ENCODE measurements at places on chromosomes 1 and 21.

- DNase-seq = no peak
These were observed 382.0 kb downstream of the NUF2 start for GRCh38 chr1:163703794-163704193.

DNA sequence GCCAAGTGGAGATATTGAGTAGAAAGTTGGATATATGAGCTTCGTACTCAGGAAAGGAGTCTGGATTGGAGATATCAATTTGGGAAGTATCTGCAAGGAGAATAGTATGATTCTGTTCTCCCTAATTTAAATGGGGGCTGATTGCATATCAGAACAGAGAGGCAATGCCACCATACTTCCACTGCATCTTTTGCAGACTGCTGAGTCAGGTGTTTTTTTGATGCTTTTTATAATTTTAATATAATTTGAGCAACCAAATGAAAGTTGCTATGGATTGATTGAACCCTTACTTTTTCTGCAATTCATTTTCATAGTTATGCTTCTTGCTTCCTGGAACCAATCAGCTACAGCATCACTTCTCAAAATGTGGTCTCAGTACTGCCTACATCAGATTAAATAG is 590.3 kb downstream of the USP25 start:
- no peak for DNase-seq

DNA sequence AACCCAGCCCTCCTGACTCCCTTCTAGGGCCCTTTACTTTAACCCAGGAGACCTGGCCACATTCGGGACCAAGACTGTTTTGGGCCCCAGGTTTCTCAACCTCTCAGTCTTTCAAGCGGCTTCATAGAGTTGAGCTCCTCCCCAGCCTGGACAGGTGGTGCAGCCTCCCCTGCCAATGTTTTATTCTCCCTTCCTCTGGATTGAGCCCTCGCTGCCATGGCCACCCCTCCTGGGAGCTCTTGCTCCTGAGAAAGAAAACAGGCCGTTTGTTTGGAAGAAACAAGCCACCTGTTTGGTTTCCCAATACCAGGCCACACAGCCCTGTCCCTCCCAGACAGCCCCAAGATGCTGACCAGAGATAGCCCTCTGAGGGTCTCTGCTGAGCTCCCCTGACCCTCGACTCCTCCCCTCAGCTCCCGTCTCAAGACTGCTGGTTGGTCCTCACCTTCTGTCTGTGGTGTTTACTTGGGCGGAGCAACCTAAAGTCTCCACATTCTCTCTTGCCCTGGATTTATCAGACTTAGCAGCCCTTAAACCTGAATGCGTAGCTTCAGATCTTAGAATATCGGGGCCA is 3.3 kb downstream of the TMEM51 start:
- DNase-seq = peak; percentile 51

DNA sequence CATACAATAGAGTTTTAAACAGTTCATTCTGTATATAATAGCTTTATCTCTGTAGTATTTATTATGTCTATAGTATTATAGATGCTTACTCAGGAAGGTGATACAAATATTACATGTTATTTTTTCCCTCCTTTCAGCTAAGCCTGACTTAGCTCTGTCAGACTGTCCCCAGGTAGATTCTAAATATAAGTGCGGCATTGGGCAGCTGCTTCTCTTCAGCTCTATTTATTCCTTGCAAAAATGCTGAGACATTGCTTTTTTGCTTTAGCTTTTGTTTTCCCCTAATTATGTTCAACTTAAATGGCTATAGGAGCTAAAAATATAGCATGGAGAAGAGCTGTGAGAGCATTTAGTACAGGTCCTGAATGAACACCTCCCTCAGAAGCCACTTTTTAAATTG is 203.2 kb upstream of the BEND5 start:
- DNase-seq = no peak

DNA sequence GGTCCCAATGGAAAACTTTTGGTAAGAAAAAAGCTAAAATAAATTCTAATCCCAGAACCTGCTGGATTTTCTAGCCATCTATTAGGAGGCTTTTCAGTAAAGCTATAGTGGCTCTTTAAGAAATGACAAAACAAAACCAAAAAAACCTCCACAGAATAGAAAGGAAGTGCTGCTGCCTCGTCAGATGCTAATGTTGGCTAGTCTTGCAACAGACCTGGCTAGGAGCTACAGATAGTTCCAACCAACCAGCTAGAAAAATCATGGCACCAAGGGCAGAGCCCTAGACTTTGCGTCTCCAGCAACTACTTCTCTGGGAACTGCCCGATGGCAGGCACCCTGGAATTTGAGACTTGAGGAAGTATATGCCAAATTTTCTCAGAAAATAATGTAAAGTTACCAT is 7.6 kb downstream of the CD101 start:
- no peak for DNase-seq

DNA sequence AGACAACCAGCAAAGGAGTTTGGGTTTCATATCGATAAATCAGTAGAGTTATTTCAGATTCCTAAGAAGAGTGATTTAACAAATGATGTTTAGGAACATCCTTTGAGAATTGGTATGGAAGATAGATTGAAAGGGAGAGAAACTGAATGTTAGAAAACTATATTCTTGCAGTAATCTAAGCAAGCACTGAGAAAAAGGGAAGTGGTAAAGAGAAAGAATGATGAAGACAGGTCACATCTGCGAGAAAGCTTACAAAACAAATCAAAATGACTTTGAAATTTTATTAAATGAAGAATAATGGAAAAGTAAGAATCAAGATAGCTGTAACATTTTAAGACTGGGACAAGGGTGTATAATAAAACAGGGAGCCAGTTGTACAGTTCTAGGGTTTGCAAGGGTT is 177.0 kb downstream of the HS2ST1 start:
- DNase-seq = no peak

- peak; percentile 91 for DNase-seq
These were observed 686 bp upstream of the ZNF281 start for GRCh38 chr1:200410566-200410878.

- no peak for DNase-seq
These were observed 774.8 kb upstream of the ADAMTS5 start for GRCh38 chr21:27741736-27742135.

- DNase-seq = no peak
These were observed 2.8 kb downstream of the SLC35D1 start for GRCh38 chr1:67051196-67051595.

DNA sequence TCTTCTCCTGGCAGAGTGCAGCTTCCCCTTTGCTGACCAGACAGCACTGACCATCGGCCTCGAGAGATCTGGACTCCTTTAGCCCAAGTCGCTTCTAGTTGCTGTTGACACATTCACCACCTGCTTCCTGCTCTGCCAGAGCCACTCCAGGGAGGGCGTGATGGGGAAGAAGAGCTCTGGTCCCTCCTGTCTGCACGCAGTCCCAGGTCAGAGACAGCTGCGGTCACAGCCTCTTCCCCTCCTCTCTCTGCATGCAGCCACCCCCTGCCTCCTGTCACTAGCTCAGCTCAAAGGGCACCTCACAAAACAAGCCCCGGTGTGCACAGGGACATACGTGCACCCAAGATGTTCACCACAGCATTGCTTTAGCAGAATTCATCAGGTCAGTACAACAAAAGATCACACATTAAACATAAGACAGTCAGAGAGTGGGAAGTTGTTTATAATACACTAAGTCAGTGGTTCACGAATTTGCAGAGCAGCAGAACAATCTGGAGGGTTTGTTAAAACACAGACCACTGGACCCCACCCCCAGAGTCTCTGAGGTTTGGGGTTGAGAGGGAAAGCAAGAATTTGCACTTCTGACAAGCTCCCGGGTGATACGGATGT is 132.9 kb downstream of the SYF2 start:
- no peak for DNase-seq

- no peak for DNase-seq
These were observed 26.1 kb downstream of the PADI6 start for GRCh38 chr1:17397910-17398695.

GRCh38 chr1:92483610-92484471 is 2.9 kb downstream of the GFI1 start:
- DNase-seq = peak; percentile 79

- DNase-seq = no peak
These were observed 14.2 kb upstream of the RGS4 start for GRCh38 chr1:163055005-163055404.

GRCh38 chr1:35223084-35223630 is 30.2 kb upstream of the SFPQ start:
- no peak for DNase-seq

- peak; percentile 11 for DNase-seq
These were observed 110.2 kb upstream of the APP start for GRCh38 chr21:26280775-26281174.

DNA sequence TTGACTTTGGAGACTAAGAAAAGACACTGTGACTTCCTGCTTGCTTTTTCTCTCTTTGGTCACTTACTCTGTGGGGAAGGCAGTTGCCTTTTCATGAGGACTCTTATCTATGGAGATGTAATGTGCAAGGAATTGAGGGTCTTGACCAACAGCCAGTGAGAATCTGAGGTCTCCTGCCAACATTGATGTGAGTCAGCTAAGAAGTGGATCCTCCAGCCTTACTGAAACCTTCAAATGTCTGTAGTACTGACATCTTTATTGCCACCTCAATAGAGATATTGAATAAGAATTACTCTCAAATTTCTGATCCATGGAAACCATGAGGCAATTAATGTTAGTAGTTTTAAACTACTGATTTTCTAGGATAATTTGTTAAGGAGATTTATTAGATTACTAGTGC is 598.4 kb downstream of the ADGRL2 start:
- no peak for DNase-seq

DNA sequence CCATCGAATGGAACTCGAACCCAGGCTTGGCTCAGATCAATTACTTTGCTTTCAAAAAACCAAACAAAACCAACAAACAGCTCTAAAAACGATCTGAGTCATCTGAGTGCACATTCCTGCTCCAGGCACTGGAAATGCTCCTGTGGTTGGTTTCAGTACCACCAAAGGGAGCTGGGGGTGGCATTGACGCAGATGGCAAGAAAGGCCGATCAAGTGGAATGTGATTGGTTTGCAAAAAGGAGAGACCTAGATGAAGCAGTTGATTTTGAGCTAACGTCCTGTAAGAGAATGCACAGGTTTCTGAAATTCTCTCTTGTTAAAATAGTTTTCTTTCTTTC is 39.5 kb downstream of the PIK3CD start:
- DNase-seq = no peak

DNA sequence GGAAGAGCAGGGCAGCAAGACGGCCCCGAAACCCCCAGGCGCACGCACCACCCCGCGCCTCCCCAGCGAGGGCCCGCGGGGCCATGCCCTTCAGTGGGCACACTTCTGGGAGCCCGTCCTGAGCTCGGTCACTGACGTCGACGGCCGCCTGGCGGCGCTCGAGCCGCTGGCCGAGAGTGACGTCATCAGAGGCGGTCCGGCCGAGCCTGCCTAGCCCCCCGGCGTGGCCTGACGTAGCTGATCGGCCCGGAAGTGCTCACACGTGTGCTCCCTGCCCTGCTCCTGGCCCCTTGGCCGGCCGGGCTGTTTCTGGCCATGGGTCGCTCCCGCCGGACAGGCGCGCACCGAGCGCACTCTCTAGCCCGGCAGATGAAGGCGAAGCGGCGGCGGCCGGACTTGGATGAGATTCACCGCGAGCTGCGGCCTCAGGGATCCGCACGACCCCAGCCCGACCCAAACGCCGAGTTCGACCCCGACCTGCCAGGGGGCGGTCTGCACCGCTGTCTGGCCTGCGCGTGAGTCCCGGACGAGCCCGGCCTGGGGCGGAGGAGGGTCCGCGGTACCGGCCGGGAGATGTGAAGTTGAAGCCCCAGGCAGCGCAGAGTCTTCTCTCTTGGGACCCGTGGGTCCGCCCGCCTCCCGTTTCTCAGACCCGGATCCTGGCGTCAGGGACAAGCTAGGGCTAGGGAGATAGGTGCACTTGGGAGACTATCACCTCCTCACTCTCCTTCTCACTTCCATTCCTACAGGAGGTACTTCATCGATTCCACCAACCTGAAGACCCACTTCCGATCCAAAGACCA is at the start of gene ZNF593:
Gene ZNF593, plus strand, starts transcription at position 240 of the 803 bp plus-strand sequence. Its CDS starts 76 bp downstream, at position 316.
- peak; percentile 93 for DNase-seq

DNA sequence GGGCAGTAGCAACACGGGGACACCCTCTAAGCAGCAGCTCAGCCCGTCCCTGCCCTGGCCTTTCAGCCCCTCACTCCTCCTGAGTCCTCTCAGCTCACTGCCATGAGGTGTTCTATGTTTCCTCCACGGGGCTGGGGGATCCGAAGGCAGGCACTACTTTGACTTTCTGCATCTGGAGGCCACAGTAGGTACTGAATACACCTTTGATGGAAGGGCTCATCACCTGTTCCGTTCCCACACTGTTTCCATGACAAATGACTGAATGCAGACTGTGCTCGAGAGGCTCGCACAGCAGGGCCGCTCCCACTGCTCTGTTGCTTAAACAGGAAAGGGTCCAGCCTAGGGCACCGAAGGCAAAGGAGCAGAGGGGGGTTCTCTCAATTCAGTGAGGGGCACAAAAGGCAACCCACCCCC is 77.6 kb upstream of the DNAH14 start:
- DNase-seq = peak; percentile 48

GRCh38 chr21:45887788-45888187 is 93.8 kb upstream of the COL6A1 start:
- no peak for DNase-seq

DNA sequence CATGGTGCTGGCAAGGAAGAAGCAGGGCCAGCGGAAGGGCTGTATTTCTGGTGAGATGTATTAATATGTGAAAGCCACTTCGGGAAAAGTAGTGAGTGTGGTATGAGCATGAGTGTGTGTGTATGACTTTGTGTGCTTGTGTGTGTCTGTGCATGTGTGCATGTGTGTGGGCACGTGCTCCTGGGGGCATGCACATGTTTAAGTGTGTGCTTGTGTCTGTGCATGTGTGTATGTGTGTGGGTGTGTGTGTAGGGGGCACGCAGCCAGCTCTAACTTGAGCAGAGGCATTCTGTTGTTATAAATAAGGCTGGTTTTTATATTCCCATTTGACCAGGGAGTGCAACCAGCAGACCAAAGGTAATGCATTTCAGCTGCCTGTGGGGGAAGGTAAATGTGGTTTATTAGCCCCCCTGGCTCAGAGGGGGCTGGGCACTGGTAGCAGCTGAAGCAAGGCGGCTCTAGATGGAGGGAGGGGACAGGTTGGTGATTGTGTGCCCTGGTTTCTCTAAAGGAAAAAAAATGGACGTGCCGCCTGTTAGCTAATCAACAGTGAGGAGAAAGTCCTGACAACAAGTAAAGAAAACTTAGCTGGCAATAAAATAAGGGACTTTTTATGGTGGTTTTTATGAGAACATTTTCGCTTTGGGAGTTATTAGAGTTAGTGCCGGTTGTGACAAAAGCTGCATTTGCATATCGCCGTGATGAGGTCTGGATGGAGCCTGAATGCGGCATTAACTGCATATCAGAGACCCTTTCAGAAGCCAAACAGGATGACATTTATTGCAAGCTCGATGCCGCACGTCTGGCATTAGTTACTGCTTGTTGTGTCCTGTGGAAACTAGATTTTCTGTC is 180.1 kb downstream of the CAMTA1 start:
- no peak for DNase-seq

GRCh38 chr1:54215523-54215922 is 15.6 kb downstream of the MRPL37 start:
- no peak for DNase-seq

DNA sequence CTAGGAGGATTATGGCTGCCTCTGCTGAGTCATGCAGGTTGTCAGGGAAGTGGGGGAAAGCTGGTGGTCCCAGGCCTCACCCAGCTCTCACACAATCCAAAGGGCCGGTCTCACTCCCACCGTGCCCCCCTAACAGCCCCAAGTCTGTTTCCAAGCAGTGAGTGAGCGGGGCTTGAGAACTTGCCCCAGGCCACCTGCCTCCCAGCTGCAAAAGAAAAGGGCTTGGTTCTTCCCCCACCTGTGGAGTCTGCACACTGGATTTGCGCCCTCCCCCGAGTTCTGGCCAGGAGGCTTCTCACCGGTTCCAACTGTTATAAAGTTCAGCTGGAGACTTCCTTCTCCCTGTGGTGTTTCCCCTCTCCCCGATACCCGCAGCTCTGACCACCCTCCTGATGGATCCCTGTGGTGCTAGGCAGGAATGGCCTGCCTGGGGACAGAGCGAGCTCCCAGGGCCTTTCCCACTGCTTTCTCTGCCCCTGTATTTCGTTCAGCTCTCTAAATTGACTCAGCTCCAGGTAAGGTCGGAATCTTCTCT is 222.3 kb downstream of the BARHL2 start:
- no peak for DNase-seq
